ACHN (cell line): ENCODE measurements at places on chromosomes 4 and X.

- no peak for DNase-seq
These were observed 280.9 kb upstream of the PRKX start for GRCh38 chrX:3994315-3994714.

GRCh38 chr4:76931087-76931486, 18.5 kb upstream of the SEPTIN11 start:
- DNase-seq, result no peak

GRCh38 chrX:150291014-150291413, 72.1 kb upstream of the MAMLD1 start:
- DNase-seq, result no peak

GRCh38 chrX:138710866-138711341, 613 bp downstream of the FGF13 start:
- no peak for DNase-seq

DNA sequence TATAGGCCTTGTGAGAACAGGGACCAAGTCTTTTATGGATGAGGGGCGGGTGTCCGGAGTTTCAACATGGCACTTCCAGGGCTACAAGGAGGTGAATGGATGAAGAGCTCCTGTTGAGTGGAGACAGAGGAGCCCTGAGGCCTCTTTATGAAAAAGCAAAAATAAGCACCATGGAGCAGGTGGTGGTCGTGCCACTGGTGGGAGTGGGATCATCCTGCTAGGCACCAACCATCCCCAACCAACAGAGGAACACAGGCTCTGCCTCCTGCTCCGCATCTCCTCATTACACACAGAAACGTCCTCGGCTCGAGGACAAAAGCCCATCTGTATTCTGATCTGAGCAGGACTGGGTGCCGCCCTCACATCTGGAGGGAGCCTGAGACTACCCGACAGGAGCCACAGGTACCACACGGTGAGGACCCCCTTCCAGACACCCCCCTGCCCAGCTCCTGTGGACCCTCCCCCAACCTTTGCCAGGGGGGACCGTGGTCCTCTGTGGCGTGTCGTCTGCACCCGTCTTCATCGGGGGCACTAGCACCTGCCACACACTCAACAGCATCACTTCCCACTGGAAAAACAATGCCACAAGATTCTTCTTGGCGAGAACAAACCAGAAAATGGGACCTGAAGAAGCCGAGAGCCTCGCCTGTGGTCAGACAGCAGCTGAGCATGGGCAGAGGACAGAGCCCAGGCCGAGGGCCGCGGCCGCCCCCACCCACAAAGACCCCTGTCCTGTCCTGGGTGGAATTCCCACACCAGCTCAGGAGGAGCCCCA, 3.9 kb upstream of the PDE6B start:
- DNase-seq, result no peak

- DNase-seq, result no peak
These were observed 48.8 kb upstream of the PITX2 start for GRCh38 chr4:110671679-110672078.

DNA sequence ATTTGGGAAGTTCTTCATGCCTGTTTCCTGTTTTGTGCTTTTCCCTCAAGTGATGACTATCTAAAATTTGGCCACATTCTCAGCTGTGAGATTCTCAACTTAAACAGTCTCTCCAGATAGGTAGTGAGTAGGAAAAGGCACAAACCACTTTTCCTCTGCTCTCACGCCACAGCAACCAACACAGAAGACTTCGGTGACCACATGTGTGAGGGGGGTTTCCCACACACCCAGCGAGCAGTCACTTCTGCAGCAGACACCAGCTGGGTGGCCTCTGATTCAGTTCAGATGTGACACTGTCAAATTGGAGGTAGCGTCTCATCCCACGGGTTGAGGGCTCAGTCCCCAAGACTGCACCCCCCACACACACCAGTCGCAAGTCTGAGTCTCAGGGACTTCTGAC, 25.1 kb upstream of the CLDN34 start:
- no peak for DNase-seq
